Cortex of kidney (tissue), 1 donor: ENCODE measurements at places on chromosomes 4 and X.

GRCh38 chr4:176818531-176818930, 25.8 kb upstream of the VEGFC start:
- no peak for DNase-seq

DNA sequence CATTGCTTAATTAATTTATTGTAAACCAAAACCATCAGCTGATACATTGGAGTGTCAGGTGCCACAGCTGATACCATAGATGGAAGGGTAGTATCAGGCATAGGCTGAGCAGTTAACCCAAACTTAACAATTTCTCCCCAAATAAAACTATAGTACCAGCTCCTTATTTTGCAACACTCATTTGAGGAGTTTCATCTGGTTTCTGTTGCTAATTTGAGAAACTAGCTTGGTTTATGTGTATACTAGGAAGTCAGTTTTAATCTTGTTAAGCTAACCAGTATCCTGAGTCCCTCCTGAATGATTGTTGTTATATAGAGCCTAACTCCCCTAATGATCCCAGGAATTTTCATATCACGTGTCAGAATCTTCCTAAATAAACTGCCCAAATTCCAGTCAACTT, 12.7 kb downstream of the DCAF16 start:
- DNase-seq: no peak

- DNase-seq: no peak
Measured at GRCh38 chrX:152923599-152923998, 25.7 kb downstream of the ZNF185 start.

DNA sequence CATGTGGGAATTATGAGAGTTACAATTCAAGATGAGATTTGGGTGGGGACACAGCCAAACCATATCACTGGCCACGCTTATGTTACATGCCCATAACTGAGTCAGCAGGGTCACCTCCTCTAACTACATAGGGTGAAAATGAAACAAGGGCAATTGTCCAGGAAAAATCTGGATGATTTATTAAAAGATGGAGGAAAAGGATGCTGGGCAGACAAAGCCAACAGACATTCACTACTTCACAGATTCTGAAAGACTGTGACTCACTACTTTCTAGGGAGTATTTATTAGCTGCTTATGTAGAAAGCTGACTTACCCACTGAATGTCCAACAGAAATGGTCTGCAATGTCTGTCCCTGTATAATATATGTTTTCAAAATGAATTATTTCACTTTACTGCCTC, 72.4 kb downstream of the APBB2 start:
- no peak for DNase-seq

- DNase-seq: no peak
Measured at GRCh38 chr4:2696423-2696822, 59.7 kb downstream of the TNIP2 start.

DNA sequence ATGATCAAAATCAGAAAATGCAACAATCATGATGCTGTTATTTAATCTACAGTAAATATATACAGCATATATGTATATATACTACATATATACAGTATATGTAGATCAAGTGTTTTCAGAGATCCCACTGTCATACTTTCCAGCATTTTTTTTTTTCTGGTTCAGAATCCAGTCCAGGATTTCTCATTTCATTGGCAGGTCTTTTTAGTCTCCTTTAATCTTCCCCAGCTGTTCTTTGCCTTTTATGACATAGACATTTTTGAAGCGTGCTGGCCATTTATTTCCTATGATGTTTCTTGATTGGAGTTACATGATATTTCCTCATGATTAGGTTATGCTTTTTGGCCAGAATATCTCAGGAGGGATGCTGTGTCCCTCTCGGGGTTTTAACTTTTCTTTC, 92.0 kb upstream of the TLR2 start:
- no peak for DNase-seq

DNA sequence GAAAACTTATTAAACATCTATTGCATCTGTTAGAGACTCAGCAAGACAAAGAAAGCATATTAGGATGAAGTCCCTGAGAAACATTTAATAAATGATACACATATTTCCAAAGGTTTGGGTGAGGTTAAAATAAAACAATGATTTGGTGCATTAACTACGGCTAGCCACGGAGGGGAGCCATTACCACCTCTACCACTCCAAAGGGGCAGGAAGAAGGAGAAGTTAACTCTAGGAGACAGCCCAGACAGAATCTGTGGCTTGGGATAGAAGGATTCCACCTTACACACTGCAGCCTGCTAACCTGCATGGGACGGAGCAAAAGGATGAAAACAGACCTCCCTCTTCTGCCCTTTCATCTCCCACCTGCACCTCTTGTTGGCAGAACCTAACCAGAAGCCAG, 189.1 kb upstream of the C1QTNF7 start:
- no peak for DNase-seq

DNA sequence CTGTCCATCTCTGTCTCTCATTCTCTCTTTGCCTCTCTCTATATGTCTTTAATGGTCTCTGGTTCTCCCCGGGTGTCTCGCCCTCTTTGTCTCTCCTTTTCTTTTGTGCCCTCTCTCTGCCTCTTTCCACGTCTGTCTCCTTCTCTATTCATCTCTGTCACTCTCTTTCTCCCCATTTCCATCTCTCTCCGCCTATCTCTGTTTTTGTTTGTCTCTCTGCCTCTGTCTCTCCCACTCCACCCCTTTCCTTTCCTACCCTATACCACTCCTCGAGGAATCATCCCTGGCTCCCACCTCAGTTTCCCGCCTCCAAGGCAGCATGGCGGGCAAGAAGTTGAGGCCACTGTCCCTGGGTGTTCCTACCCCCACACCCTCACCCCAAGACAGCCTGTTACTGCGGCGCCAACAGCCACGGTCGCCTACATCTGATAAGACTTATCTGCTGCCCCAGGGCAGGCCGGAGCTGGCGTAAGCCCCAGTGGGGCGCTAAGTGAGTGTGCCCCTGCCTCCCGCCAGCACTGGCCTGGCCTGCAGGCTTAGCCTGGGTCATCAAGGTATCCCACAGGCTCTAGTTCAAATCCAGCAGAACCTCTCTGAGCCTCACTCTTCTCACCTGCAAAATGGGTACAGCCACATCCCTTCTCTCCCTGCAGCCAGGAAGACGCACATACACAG, 713 bp upstream of the GATA1 start:
- no peak for DNase-seq

- DNase-seq: no peak
Measured at GRCh38 chrX:10286195-10286594, 129.4 kb downstream of the CLCN4 start.

GRCh38 chr4:136687118-136687517, 845.2 kb downstream of the PCDH18 start:
- no peak for DNase-seq

- DNase-seq: no peak
Measured at GRCh38 chrX:150229030-150229429, 134.1 kb upstream of the MAMLD1 start.

DNA sequence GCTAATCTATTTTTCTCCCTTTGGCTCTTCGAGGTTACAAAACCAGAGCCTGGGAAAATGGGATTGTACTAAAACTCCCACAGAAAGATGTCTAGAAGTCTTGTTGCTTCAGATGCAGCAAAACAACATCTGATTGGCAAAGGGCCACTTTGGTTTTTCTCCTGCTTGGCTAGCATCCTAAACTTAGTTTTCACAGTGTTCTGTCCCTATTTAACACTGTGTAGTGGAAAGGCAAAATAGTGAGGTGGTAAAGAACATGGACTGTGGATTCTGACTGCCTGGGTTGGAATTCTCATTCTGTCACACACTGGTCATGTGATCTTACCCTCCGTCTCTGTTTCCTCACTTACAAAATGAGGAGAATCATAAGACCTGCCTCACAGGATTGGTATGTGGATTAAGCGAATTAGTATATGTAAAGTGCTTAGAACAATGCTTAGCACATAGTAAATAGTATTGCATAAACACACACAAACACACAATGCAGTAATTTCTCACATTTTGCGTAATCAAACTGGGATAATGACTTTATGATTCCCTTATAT, 23.5 kb downstream of the TIGD2 start:
- no peak for DNase-seq

DNA sequence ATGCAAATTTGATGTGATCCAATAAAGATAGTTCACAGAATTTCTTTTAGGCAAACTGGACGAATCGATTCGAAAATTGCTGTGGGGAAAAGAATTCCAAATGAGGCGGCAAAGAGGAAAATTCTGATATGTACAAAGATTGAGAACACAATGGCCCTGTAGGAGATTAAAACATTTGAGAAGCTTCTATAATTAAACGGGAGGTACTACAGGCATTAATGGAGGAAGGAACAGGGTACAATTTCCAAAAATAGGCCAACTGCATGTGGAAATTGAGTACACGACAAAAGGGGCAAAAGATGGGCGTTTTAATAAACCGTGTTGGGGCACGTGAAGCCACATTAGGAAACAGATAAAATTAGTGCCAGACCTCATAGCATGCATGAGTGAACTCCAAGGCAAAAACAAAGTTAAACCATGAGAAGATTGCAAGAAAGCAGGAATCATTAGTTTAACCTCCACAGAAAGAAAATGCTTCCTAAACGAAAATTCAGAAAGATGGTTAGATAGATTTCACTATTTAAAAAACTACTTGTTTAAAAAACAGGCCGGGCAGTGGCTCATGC, 68.4 kb downstream of the DHRSX start:
- DNase-seq: no peak

DNA sequence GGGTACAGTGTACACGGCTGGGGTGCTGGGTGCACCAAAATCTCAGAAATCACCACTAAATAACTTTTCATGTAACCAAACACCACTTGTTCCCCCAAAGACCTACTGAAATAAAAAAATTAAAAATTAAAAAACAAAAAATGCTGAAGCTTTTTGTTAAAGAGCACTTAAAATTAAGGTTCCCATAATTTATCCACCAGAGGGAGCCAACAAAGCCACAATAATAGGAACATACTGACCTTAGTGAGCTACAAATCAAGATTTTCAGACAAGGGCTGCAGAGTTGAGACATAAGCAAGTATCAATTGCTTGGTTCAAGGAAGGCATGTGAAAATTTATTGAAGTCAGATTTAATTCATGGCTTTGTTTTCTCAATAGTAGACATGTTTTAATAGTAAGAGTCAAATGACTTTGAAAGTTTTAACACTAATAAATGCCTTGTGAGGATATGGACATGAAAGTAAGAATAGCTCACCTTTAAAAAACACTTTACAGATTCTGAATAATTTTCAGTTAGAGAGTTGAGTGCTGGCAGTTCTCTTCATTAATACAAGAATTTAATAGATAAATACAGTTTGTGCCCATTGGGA, 43.0 kb upstream of the SCOC start:
- no peak for DNase-seq

- no peak for DNase-seq
Measured at GRCh38 chrX:7085879-7086278, 61.6 kb upstream of the STS start.

- DNase-seq: no peak
Measured at GRCh38 chrX:80879916-80880315, 70.2 kb upstream of the BRWD3 start.

DNA sequence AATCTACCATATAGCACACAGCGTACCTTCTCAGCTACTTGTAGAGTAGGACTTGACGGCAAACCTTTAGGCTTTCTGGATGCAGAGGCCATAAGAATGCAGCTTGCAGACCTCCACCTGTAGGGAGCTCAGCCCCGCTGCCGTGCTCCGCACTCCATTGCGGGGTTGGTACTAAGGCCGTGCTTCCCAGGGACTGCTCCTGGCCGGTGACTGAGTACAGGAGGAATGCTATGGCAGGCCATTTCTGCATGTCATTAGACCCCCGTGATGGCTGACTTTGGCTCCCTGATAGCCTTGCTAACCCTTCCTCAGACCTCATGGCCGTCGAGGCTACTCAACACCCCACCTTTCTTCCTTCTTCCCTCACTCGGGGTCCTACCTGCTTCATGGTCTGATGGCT, 26.4 kb downstream of the TIGD2 start:
- DNase-seq: no peak
